Esophagus muscularis mucosa (tissue), 4 donors: ENCODE measurements at places on chromosomes 2 and 18. TPM values are rescaled to one million over a fixed set of nuclear protein-coding genes. Genes with fewer than 3 reads are reported as not detected.

DNA sequence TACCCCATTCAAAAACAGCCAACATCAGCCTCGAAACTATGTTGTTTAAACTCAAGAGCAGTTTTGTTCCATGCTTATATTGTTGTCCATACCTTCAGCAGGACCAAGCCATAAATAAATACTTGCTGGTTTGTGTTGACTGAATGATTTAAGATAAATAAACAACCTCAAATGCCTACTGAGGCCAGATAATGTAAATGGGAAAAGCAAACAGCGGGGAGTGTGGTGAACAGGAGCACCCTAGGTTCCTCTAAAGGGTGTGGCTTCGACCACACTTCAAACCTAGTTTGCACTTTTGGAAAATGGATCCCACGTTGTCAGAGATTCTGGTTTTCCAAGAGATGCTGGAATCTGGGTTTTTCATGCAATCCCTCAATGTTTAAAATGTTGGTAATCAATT is 1.7 kb upstream of the PMAIP1 start:
- H3K27ac ChIP-seq, result no peak overlapping the region
- DNase-seq, result no peak

GRCh38 chr2:41483226-41483625 is 564.6 kb upstream of the PKDCC start:
- H3K27me3 ChIP-seq, result no peaks in the 10 kb centered on the region
- peaks cover 5% of the 10 kb centered on the region for H3K4me1 ChIP-seq
- no peak for DNase-seq

- no peaks in the 10 kb centered on the region for H3K36me3 ChIP-seq
- no peak for DNase-seq
Observed at GRCh38 chr2:9232166-9232479, 25.5 kb downstream of the ASAP2 start.

DNA sequence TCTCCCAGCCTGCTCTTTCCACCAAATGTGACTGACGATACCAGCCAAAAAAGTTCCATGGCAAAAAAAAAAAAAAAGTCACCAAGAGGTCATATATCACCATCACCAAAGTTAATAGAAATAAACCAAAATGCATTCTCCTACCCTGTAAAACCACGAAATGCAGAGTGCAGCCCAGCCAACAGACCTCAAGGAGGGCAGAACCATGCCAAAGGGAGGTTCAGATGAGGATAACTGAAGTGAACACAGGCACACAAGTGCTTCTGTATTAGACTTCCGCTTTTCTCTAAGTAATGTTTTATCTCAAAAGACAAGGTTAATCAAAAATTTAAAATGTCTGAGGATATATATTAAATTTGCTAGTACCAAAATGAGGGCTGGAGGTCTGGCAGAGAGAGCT is 5.5 kb downstream of the SERPINE2 start:
- no peak overlapping the region for H3K27ac ChIP-seq
- H3K36me3 ChIP-seq, result no peaks in the 10 kb centered on the region
- DNase-seq, result no peak
- no peaks in the 10 kb centered on the region for H3K27me3 ChIP-seq
- no peak overlapping the region for H3K4me3 ChIP-seq
- peaks cover 13% of the 10 kb centered on the region for H3K4me1 ChIP-seq

- DNase-seq, result no peak
- no peaks in the 10 kb centered on the region for H3K27me3 ChIP-seq
- H3K27ac ChIP-seq, result no peak overlapping the region
- no peaks in the 10 kb centered on the region for H3K36me3 ChIP-seq
- H3K4me1 ChIP-seq, result no peaks in the 10 kb centered on the region
- no peak overlapping the region for H3K4me3 ChIP-seq
Observed at GRCh38 chr2:102637358-102637757, 18.0 kb downstream of the SLC9A2 start.

- DNase-seq, result no peak
- no peak overlapping the region for H3K4me3 ChIP-seq
- H3K27ac ChIP-seq, result no peak overlapping the region
- H3K27me3 ChIP-seq, result no peaks in the 10 kb centered on the region
Observed at GRCh38 chr2:239895669-239896068, 129.5 kb downstream of the NDUFA10 start.

DNA sequence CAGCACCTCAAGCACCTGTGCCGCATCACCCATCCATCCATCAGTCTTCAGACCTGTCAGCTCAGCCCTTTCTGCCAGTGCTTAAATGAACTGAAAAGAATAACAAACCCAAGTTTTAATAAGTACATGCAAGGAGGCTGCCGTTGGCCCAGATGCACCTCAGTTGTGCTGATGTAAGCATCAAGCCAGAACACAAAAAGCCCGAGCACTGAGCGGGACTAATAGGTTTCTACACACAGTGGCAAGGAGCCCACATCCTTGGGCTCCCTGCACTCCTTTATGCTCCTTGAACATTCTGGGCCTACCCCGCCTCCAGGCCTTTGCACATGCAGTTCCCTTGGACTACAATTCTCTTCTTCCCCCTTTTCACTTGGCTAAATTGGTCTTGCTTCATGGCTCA is 165.6 kb downstream of the ALK start:
- H3K27ac ChIP-seq, result no peak overlapping the region
- H3K4me1 ChIP-seq, result peaks cover 29% of the 10 kb centered on the region
- H3K36me3 ChIP-seq, result no peaks in the 10 kb centered on the region
- no peak overlapping the region for H3K4me3 ChIP-seq
- no peaks in the 10 kb centered on the region for H3K27me3 ChIP-seq

DNA sequence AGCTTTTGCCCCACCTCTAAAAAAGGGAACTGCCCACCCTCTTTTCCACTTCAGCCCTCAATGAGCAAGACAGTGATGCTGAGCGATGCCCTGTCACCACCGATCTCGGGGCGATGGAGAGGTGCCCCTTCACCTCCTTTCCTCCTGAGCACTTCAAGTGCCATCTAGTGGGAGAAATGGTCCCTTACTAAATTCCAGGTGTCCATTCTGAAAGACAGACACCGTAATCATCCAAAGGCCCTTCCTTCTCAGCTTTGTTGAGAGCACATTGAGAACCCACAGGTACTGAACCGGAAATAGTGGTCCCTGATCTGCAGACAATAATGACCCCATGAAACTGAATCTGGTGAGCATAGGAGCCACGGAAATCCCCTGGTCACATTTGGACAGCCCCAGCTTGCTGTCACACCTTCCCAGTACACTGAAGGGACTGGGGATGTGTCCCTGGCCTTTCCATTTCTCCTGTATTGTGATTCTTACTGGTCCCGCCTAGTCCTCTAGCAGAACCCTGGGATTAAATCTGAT is 38.5 kb downstream of the KCTD18 start:
- no peak overlapping the region for H3K27ac ChIP-seq
- H3K4me3 ChIP-seq, result no peak overlapping the region
- peaks cover 33% of the 10 kb centered on the region for H3K4me1 ChIP-seq
- DNase-seq, result no peak
- H3K27me3 ChIP-seq, result no peaks in the 10 kb centered on the region
- peaks cover 91% of the 10 kb centered on the region for H3K36me3 ChIP-seq

DNA sequence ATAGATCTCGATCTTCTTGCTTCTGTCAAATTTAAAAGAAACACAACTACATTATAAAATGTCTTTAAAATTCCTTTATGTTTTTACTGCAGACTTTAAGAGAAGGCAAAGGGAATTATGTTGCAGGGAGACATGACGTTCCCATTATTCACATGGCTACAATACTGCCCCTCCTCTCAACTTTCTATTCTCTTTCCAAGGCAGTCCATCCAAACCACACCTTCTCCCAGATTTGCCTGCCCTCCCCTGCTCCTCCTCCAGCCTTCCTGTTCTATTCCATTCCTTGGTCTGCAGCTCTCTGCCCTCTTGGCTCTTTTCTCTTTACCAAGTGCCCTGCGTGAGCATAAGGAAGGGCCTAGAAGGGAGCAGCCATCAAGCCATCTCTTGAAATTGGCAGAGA is 61.3 kb downstream of the NABP1 start:
- no peaks in the 10 kb centered on the region for H3K27me3 ChIP-seq
- H3K36me3 ChIP-seq, result no peaks in the 10 kb centered on the region
- peaks cover 6% of the 10 kb centered on the region for H3K4me1 ChIP-seq
- no peak overlapping the region for H3K4me3 ChIP-seq
- no peak overlapping the region for H3K27ac ChIP-seq

DNA sequence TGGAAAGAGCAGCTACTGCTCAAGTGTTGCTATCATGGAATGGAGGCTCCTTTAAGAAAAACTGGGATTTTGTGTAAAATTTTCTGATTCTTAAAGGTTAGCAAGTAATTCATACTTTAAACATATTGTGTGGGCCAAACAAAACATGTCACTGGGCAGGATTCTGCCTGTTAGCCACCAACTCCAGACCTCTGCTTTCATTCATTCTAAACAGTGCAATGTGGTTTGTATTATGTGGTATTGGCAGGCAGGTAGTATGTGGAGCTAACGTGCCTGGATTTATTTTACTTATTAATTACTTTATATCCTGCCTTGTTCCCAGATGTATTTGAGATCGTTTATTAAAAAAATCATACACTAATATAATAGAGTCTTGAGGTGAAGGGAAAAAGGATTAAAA is 1521.3 kb upstream of the ACVR2A start:
- H3K4me3 ChIP-seq, result no peak overlapping the region

GRCh38 chr2:62994206-62994605 is 56.4 kb upstream of the OTX1 start:
- no peak for DNase-seq
- H3K4me3 ChIP-seq, result no peak overlapping the region
- no peak overlapping the region for H3K27ac ChIP-seq
- H3K36me3 ChIP-seq, result peaks cover 27% of the 10 kb centered on the region
- no peaks in the 10 kb centered on the region for H3K4me1 ChIP-seq

DNA sequence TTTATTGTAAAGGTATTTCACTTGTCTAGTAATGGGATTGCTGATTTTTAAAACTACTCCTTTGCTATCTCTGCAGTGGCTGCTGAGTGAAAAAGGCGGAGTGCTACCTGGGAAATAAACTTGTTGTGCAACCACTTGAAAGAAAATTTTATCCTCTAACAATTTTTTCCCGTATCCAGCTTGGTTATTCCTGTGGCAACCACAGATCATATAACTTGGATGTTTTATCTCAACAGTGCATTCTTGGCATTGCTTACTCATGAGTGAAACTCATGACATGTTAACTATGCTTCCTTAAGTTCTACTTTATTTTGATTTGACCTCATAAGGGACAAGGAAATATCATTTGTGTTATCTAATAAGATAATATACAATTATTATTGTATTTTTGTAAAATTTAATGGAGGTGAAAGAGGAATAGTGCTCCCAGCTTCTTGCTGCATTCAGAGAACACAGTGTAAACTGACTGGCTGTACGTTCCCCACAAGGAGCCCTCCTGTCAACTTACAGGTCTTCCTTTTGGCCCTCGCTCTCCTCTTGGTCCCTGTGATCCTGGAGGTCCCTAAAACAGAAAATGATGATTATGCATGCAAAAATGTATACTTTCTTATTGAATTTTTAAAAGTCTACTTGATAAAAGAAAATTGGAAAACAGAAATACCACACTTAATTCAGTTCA is 82.7 kb downstream of the COL5A2 start:
- H3K36me3 ChIP-seq, result no peaks in the 10 kb centered on the region
- no peak overlapping the region for H3K4me3 ChIP-seq
- H3K27me3 ChIP-seq, result no peaks in the 10 kb centered on the region
- no peak overlapping the region for H3K27ac ChIP-seq
- DNase-seq, result no peak
- peaks cover 50% of the 10 kb centered on the region for H3K4me1 ChIP-seq

- no peaks in the 10 kb centered on the region for H3K27me3 ChIP-seq
- no peaks in the 10 kb centered on the region for H3K36me3 ChIP-seq
- H3K4me3 ChIP-seq, result no peak overlapping the region
- no peaks in the 10 kb centered on the region for H3K4me1 ChIP-seq
- DNase-seq, result no peak
Observed at GRCh38 chr18:39486268-39486667, 1920.7 kb upstream of the CELF4 start.

GRCh38 chr2:7161501-7161900 is 244.3 kb downstream of the RNF144A start:
- H3K36me3 ChIP-seq, result no peaks in the 10 kb centered on the region
- H3K4me1 ChIP-seq, result no peaks in the 10 kb centered on the region
- H3K27me3 ChIP-seq, result no peaks in the 10 kb centered on the region
- H3K27ac ChIP-seq, result no peak overlapping the region
- no peak overlapping the region for H3K4me3 ChIP-seq

GRCh38 chr2:169165791-169166190 is 96.4 kb downstream of the DHRS9 start:
- no peak overlapping the region for H3K4me3 ChIP-seq
- no peaks in the 10 kb centered on the region for H3K4me1 ChIP-seq
- no peaks in the 10 kb centered on the region for H3K27me3 ChIP-seq
- peak; percentile 39 for DNase-seq

GRCh38 chr18:43001821-43002220 is 113.7 kb downstream of the RIT2 start:
- no peak overlapping the region for H3K27ac ChIP-seq
- H3K4me3 ChIP-seq, result no peak overlapping the region
- H3K4me1 ChIP-seq, result no peaks in the 10 kb centered on the region
- DNase-seq, result no peak

DNA sequence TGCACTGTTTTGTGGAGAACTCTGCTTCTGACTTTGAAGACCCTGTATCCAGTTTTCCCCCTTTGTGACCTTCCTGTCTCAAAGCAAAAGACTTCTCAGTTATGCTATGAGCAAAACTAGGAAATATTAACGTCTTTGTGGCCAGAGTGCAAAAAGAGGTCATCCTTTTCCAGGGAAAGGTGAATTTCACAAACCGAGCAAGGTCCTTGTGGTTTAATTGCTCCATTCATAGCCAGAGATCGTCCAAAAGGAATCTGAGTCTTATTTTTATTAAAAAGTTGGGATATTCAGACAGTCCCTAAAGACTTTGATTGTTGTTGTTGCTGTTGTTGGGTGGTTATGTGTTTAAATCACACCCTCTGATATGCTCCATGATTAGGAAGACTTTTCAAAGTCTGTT is 77.4 kb downstream of the NAB1 start:
- H3K27ac ChIP-seq, result no peak overlapping the region
- H3K36me3 ChIP-seq, result no peaks in the 10 kb centered on the region
- no peaks in the 10 kb centered on the region for H3K4me1 ChIP-seq
- no peaks in the 10 kb centered on the region for H3K27me3 ChIP-seq

DNA sequence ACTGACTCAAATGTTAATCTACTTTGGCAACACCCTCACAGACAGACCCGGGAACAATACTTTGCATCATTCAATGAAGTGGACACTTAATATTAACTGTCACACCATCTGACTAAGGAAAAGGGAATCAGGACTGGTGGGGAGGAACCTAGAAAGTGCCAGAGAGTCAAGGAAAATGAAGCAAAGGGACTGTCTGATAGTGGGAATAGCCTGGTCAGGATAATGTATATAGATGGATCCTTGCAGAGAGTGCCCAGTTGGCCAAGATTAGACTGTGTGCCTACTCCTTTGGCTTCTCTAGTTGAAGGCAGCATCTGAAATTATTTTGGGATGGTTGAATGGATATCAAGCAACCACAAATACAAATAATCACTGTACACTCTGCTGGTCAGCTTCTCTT is 45.2 kb downstream of the ARL6IP6 start:
- no peak for DNase-seq
- H3K27me3 ChIP-seq, result no peaks in the 10 kb centered on the region
- H3K27ac ChIP-seq, result no peak overlapping the region
- peaks cover 5% of the 10 kb centered on the region for H3K36me3 ChIP-seq

GRCh38 chr2:14654835-14655282 is 22.3 kb downstream of the LRATD1 start:
- H3K4me3 ChIP-seq, result no peak overlapping the region
- no peaks in the 10 kb centered on the region for H3K27me3 ChIP-seq

GRB14 gene
- total RNA-seq, result 5.3 TPM

HSBP1L1 gene
- 6.5 TPM for total RNA-seq

REG1B gene
- total RNA-seq, result not detected

UPP2 gene
- total RNA-seq, result not detected

TTL gene
- 25.8 TPM for total RNA-seq

MRO gene
- total RNA-seq, result 0.83 TPM

FBXO41 gene
- 6.0 TPM for total RNA-seq

SNRNP27 gene
- 71.0 TPM for total RNA-seq

MPP4 gene
- 0.23 TPM for total RNA-seq

SPP2 gene
- total RNA-seq, result not detected

RUFY4 gene
- not detected for total RNA-seq

POTEI gene
- not detected for total RNA-seq

ATP6V1C2 gene
- 0.17 TPM for total RNA-seq

CNDP1 gene
- not detected for total RNA-seq

VRK2 gene
- total RNA-seq, result 27.8 TPM
